ENCODE measurements at places on chromosomes 7 and 10.

DNA sequence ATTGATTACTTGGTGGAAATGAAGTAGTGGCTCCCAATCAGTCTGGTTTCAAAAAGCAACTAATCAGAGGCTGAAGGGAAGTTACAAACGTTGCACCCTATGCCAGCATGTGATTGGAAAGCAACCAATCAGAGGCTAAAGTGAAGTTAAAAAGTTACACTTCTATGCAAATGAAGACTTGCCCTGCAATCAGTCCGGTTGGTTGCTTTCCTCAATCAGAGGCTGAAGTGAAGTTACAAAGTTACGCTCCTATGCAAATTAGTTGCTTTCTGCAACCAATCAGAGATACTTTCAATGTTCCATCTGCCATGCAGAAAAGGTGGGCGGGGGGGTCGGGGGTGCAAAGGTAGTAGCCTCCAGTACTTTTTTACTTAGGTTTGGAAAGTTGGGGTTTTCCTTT is 1077.1 kb downstream of the TYW1 start:
- DNase-seq: no peak

GRCh38 chr10:92957223-92958010 is 103.2 kb upstream of the CYP26C1 start:
- no peak for DNase-seq

- DNase-seq: no peak
Observed at GRCh38 chr7:15685358-15686294, 857 bp downstream of the MEOX2 start.

DNA sequence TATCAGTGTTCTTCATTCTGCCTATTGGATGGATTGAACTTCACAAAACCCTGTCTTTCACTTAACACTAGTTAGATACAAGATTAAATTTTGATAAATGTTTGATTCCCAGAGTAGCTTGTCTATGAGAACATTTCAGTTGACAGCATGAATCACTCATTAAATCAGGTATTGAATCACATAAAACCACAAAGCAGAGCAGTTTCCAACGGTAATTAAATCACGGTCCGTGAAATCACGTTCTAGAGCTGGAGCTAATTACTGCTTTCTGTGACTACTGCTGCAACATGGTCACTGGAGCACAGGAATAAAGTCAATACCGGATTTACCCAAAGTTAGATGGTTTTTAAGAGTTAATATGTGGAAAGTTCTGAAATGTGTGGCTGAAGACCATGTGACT is 257.8 kb upstream of the PCDH15 start:
- no peak for DNase-seq

DNA sequence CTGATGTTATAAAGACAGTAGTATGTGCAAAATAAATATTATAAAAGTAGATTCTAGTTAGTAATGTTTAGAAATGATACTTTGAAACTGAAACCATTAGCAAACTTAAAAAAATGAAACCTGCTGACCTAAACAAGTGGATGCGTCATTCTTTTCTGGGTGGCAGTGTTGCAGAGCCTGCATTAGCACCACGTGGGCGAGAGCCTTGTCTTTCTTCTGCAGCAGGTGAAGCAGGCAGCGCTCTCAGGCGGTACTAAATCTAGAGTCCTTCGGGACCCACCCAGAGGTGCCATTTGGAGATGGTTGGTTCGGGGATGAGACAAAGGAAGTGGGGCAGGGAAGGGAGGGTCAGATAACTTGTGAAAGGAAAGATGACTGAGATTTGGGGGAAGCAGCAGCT is 759.1 kb upstream of the IGFBP3 start:
- no peak for DNase-seq

DNA sequence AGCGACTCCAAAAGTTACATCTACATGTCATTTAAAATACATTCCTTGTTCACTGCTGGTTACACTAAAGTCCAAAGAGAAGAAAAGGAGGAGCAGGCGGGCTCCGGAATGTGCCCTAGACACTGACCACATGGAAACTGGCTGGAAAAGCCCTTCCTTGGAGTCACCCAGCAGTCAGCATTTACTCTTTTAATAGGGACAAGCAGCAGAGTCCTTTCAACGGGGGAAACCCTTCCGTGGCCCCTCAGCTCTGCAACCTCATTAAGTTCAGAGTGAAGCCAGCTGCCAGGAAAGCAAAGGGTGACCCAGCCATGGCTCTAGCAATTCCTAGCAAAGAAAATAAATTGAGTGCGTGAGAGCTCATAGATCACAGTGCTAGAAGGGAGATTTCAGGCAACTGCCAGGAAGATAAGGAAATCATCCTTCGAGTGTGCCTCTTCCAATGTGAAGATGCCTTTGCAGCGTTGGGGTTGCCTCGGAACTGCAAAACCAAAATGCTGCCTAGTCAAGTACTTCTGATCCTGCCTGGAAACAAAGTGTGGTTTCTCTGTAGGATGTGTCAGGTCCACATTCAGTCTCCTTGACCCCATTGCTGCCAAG is 101.6 kb downstream of the SORBS1 start:
- DNase-seq: no peak

DNA sequence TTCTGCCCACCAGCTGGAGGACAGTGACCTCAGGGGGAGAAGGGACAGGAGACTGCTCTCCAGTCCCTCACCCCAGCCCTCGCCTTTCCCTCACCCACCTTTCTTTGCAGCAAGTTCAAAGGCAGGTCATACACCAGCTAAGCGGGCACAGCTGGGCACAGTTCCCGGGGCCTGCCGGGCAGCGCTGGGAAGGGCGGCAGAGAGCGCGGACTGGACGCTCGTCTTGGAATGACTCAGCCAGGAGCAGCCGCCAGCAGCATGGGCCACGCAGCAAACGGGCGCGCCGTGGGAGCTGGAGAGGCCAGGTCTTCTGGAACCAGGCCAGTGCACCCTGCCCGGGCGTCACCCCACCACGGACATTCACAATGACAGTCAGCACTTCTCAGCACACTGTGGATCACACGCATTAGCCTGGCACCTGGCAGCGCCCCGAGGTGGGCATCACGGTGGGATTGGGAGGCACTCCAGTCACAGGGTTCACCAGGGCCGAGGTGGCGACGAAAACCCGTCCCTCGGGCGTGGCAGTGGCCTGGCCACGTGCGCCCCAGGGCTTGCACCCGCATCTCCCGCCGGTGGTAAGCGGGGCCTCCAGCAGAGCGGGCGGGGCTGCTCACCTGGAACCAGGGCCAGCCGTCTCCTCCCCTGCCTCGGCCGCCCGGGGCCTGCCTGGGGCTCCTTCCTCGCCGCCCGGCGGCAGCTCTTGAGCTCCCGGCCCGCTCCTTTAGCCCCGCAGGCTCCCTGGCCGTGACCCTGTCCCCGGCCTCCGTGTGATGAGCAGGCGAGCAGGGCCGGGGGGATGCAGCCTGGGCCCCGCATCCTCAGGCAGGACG is 29.0 kb upstream of the WDFY4 start:
- DNase-seq: no peak

DNA sequence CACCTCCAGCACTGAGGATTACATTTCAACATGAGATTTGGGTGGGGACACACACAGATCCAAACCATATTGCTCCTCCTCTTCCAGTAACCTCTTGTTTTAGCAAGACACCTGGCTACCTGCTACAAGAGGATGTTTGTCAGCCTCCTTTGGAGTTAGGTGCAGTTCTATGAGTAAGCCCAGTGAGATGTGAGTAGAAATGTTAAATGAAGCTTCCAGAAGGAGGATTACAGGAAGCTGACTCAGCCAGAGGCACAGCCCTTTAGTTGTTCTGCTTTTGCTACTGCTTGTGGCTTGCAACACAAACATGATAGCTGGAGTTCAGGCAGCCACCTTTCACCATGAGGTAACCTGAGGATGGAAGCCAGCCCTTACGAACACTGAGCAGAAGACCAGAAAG is 382.7 kb upstream of the RNF32 start:
- no peak for DNase-seq

GRCh38 chr7:117873310-117874190 is at the start of gene CTTNBP2:
Gene CTTNBP2, minus strand, starts transcription at chr7:117873441. Its CDS starts 26 bp downstream, at chr7:117873415.
- DNase-seq: no peak

DNA sequence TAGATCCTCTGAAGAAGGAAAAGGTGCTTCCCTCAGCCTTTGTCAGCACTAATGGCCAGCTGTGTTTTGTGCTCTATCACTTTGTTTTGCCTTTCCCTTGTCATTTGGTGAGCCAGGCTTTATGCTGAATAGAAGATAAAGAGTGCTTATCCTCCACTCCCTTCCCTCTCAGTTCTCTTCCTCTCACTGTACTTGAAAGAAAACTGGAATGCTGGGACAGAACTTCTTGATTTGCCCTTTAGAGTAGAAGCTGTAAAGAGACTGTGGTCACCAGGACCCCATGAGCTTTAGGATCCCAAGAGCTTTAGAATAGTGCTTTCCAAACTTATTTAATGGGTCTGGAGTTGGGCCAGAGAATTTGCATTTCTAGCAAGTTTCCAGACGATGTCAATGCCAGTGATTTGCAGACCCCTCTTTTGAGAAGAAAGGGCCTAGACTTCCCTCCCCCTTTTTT is 81.4 kb downstream of the LRRC4 start:
- no peak for DNase-seq

- DNase-seq: no peak
Observed at GRCh38 chr10:29959586-29959985, 99.8 kb downstream of the JCAD start.

DNA sequence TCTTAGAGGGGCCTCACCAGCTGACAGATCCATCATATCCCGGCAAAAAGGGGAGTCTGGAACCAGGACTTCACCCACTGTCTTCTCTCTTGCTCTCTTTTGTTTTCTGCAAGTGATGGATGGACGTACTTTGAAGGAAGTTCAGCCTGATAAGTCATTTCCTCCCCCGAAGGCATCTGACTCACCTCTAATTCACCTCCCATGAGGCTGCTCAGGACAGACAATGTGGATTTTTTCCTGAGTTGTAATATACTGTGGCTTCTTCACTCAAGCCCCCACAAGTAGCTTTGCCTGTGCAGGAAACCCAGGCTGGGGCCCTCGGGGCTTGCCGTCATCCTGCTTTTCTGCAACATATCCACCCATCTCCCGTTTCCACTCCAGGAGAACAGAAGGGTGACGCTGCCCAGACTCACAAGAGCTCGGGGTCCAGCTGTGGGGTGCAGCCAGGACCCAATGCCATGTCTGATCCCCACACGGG is 70.4 kb downstream of the ASB13 start:
- no peak for DNase-seq

- DNase-seq: no peak
Observed at GRCh38 chr7:151349507-151349853, 7.9 kb downstream of the NUB1 start.

- no peak for DNase-seq
Observed at GRCh38 chr10:12375076-12375504, 25.7 kb downstream of the CAMK1D start.

DNA sequence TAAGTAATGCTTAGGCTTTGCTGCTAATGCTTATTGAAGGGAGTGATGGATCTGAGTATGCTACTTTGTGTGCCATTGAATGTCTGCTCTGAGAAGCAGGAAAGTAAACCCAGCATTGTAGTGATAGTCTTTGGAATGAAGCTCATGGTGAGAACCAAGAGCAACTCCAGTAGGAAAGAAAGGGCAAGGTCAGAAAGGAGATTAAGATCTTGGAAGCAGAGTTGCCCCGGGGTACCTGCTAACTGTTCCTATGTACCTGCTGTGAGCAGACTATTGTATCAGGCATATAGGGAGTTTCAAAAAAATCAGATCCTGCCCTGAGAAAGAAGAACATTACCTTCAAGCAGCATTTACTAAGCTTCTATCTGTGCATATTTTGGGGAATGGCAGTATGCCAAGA is 54.5 kb upstream of the AASS start:
- no peak for DNase-seq

DNA sequence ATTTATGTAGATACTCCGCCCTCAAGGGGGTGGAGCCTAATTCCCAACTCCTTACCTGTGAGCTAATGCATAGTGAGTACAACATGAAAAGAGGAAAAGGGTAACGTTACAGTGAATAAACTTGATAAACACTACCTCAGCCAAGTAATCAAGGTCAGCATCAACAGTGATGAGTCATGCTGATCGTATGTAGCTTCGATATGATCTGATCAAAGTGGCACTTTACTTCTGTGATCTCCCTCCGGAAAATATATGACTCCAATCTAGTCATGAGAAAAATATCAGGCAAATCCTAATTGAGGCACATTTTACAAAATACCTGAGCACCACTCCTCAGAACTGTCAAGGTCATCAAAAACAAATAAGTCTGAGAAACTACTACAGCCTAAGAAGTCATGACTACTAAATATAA is 70.4 kb downstream of the VTI1A start:
- no peak for DNase-seq

DNA sequence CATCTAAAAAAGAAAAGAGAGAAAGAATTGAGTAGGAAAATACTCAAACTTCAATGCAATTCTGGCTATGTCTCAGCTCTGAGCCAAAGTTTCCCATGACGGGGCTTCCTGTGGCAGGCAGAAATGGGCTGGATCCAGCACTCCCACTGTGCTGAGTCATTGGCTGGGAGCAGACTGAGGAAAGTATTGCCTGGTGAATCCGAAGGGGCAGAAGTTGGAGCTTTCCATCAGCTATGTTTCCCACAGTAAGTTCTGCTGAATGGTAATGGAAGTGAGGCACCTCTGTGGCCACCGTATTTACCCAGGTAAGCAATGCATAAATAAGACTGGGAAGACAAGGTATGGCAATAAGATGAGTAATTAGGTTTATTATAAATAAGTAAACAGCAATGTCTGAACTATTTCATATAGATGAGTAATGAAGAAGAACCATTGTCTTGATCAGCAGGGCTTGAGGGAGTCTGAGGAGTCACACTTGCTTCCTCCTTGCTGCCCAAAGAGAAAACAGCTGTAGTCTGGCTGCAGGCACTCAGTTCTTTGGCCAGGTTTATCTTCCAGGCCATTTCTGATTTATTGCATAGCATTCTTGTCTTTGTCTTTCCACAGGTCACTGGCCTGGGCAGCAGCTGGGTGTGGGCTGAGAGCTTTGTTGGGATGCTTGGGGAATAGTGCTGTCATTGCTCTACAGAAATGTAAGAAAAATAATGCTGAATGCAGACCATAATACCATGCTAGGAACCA is 255.3 kb downstream of the DNAJB9 start:
- DNase-seq: no peak

DNA sequence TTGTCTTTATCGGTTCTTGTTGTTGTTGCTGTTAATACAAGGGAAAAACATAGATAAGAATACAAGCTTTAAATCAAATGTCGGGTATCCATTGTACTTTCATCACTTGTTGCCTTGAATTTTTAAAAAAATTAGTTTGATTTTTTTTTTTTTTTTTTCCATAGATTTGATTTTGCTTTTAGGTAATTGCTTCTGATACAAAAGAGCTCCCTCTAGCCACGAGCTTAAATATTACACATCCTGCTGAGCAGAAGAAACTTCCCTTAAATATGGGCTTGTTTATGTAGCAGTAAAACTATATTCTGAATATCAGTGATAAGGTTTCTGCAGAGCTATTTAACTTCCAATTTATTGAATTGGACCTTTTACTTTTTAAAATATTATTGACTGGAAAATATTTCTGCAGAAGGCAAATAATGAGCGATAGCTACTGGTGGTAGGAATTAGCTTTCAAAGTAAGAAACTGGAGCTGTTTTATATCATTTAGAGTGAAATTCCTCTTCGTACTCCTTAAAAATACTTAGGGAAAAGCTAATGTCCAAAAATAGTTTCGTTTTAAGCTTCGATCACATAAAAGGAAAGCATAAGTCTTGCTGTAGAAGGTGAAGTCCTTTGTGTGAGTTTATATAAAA is 216.9 kb downstream of the POLR1F start:
- DNase-seq: no peak

GRCh38 chr10:8054244-8054493 is 319 bp upstream of the GATA3 start:
- no peak for DNase-seq

- no peak for DNase-seq
Observed at GRCh38 chr10:124008187-124008586, 85.2 kb downstream of the CHST15 start.
